ENCODE measurements at places on chromosomes 6 and 20. TPM values are rescaled to one million over a fixed set of nuclear protein-coding genes. Genes with fewer than 3 reads are reported as not detected.

GGTLC1 gene
- total RNA-seq = not detected

ZBP1 gene
- total RNA-seq = 2.4 TPM

TFAP2D gene
- not detected for total RNA-seq

SNX3 gene
- total RNA-seq = 150 TPM

SLC22A2 gene
- not detected for total RNA-seq

PNLDC1 gene
- total RNA-seq = not detected

LY6G5C gene
- total RNA-seq = 3.0 TPM

STK4 gene
- 53.3 TPM for total RNA-seq

RIOK1 gene
- total RNA-seq = 25.6 TPM

LRRC73 gene
- 0.57 TPM for total RNA-seq

LY6G5B gene
- 20.6 TPM for total RNA-seq

Data from ureter (tissue), 1 donor.